GOT3 (cell line): ENCODE measurements at places on chromosomes 11 and 22.

DNA sequence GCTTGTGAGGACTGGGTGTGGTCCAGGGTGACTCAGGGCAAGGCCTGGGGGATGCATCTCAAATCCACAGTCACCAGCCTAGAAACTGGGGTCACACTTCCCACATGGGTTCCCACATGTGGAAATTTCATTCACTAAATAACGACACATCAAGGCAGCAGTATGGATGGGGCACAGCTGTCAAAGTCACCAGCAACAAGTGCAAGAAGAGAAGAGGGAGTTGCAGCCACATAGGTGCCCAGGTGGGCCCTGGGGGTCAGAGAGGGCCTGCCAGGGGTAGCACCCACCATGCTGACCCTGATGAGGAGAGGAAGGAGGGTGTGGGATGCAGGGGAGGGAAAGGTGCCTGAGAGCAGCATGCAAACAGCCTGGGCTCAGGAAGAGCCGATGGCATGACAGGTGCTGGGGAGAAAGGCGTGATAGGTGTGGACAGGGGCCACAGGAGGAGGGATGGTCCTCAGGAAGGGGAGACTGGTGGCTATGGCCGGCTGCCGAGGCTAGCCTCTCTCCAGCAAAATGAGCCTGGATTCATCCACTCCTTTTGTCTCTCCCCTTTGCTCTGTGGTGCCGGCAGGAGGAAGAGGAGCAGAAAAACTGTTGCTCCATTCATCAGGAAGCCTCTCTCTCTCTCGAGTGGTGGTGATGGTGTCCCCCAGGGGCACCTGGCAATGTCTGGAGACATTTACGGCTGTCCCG lies 22.3 kb downstream of the DGCR6L start:
- DNase-seq: no peak

- DNase-seq: no peak
These were observed 569 bp downstream of the FAM76B start for GRCh38 chr11:95788921-95789505.

DNA sequence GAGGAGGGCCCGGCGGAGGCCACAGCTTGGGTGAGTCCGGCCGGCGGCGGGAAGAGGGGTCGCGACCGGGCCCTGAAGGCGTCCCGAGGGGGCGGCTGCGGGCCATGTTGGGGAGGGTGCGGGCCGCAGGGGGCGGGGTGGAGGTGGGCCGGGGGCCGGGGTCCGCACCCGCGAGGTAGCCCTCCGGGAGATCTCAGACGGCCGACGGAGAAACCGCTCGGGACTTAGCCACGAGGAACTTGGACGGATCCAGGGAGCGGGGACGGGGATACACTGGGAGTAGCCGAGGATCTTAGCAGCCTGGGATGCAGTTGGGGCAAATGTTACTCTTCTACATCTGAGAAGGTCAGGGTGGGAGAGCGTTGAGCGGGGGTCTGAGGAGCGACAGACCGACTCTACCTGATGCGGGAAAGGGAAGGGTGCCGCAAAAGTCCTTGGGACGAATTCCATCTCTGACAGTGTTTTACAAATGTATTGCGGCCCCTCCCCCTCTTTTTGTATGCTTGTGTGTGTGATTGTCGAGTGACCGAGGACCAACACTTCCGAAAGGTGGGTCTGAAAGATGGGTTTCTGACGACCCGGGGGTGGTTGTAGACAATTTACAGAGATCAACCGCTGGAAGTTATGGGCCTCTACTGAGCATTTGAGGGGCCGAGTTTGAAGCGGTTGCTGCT lies 658 bp downstream of the STIP1 start:
- DNase-seq: no peak

- no peak for DNase-seq
These were observed 72.7 kb upstream of the ARFGAP3 start for GRCh38 chr22:42929838-42930155.

- no peak for DNase-seq
These were observed 45.8 kb upstream of the FIBIN start for GRCh38 chr11:26947904-26948639.

DNA sequence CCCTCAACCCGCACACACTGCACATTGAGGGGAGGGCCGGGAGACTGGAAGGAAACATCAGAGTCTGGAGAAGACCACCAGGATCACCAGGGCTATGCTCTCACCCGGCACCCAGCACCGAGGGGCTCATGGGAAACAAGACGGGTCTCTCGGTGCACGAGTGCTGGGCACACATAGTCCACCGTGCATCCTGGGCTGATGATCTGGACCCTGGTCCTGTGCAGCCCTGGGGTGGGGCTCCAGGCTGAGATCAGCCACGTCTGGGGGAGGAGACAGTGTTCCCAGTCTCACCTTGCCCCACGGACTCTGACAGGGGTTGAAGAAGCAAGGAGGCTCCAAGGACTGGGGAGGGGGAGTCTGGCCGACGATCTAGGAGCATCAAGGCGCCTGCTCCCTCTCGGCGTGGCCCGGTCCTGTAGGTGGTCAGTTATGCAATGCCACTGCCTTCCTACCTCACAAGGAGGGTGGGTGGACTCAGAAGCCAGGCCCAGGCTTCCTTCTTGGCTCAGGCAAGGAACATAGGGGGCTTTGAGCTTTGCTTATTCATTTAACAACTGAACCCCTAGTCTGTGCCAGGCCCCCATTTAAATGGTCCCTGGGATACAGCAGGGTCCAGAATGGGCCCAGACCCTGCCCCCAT lies 11.4 kb upstream of the CD81 start:
- DNase-seq: no peak

GRCh38 chr22:37156686-37157435 lies 7.1 kb upstream of the IL2RB start:
- no peak for DNase-seq

DNA sequence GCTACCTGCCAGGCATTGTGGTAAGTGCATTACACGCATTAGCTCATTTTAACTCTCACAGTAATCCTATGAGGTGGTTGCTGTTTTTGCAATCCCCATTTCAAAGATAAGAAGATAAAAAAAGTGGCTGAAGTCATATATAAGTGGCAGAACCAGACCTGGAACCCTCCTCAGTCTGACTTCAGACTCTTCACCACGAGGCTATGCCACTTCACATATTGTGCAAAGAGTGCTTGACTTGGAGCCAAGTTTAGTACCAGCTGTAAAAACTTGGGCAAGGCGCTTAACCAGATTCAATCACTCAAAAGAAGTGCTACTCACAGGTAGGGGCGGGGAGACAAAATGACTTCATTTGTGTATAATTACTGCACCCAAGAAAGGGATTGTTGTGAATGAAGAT lies 15.3 kb downstream of the BPIFC start:
- no peak for DNase-seq

- no peak for DNase-seq
These were observed 85.9 kb downstream of the MICAL2 start for GRCh38 chr11:12196308-12196707.

DNA sequence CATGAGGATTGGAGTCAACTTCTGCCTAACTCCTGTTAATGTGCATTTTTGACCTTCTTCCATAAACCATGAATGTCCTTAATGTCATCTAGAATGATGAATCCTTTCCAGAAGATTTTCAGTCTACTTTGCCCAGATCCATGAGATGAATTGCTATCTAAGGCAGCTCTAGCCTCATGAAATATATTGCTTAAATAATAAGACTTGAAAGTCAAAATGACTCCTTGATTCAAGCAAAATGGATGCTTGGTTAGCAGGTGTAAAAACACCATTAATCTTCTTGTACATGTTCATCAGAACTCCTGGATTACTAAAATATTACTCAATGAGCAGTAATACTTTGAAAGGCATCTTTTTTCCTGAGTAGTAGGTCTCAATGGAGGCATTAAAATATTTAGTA lies 238.5 kb upstream of the ZC3H12C start:
- DNase-seq: no peak

DNA sequence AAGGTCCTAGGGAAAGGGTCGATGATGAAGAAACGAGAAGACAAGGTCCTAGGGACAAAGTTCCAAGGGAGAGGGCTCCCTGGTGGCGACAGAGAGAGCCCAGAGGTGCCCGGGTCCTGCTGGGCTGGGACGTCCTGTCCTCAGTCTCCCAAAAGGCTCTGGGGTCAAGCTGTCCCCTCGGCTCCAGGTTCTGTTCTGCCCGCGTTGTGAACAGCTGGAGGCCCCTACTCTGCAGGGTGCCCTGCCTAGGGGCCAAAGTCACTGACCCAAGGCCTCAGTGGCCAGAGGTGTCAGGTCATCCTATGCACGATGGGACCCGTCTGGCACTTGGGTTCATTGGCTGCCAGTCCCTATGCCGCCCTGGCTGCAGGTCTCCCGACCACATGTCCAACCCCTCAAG lies 49.9 kb upstream of the SLC22A12 start:
- no peak for DNase-seq

DNA sequence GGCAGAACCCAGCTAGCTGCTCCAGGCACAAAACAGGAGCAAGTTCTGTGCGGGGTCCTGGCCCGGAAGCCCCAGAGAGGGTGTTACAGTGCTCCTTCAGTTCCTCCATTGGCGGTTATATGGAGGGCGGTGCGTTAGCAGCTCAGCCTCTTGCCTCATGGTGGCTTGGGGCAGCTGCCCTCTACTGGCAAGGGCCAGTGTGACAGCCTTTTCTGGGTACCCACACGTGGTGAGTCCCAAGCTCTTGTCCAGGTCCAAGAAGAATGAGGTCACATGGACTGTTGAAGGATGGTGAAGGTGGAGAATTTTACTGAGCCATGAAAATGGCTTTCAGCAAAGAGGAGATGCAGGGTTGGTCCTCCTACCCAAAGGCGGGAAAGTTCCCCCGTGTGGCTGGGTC lies 100.5 kb downstream of the WT1 start:
- DNase-seq: no peak

DNA sequence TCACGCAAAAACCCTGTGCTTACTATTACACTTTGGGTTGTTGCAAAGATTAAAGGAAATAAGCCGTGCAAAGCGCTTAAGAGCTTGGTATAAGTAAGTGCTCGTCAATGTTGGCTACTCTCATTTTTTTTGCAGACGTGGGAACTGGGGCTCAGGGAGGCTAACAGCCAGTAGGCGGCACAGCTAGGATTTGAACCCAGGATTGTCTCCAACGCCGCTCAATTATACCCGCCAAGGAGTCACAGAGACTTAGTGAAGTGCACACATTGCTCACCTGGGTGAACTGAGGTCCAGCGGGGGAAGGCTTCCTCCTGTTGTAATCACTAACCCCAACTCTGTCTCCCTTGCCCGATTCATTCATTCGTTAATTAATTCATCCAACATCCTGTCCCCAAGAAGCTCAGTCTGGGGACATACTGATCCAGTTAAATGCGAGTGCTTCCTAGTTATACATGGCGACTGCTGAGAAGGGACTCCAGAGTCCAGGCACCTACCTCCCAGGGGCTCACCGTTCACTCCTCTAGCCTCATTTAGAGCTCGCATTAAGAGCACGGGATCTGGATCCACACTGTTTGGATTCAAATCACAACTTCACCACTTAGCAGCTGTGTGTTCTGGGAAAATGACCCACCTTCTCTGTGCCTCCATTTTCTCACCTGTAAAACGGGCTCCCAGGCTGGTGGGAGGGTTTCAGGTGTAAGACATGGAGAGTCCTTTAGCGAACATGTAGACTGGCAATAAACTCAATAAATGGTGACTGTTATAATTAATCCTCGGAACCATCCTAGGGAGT lies 838 bp upstream of the MTFP1 start:
- DNase-seq: no peak

- no peak for DNase-seq
These were observed 1.5 kb downstream of the IFITM5 start for GRCh38 chr11:297586-298405.

GRCh38 chr11:77093987-77094840 lies 8.4 kb upstream of the OMP start:
- no peak for DNase-seq

DNA sequence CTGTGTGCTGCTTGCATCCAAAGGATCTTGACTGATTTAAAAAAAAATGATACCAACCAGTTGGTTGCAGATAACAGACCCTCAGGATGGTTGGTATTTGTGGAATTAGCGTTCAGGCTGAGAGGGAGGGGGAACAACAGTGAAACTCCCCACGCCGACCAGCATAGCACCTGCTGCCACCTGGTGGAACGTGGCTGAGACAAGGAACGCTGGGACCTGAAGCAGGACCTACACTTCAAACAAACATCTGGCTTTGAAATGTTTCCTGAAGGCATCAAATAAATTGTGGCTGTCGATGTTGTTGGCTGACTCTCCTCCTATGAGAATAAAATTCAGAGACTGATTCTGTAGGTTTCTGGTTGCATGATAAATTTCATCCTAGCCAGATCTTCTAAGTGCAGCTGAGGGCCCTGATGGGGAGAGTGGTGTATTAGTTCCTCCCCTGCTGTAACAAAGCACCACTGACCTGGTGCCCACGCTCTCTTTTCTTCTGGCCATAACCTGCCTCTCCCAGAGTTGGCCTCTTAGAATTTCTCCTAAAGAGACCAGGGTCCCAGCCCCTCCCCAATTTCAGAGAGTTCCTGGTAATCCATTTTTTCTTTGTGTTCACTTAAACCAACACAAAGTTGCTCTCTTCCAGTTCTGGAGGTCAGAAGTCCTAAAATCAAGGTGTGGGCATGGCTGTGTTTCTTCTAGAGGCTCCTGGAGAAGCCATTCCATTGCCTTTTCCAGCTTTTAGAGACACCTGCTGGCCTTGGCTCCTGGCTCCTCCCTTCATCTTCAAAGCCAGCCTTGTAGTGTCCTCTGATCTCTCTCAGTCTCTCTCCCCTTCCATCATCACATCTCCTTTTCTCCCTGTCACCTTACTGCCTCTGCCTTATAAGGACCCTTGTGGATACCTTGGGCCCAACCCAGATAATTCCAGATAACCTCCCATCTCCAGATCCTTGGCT lies 17.3 kb downstream of the APOL2 start:
- no peak for DNase-seq

DNA sequence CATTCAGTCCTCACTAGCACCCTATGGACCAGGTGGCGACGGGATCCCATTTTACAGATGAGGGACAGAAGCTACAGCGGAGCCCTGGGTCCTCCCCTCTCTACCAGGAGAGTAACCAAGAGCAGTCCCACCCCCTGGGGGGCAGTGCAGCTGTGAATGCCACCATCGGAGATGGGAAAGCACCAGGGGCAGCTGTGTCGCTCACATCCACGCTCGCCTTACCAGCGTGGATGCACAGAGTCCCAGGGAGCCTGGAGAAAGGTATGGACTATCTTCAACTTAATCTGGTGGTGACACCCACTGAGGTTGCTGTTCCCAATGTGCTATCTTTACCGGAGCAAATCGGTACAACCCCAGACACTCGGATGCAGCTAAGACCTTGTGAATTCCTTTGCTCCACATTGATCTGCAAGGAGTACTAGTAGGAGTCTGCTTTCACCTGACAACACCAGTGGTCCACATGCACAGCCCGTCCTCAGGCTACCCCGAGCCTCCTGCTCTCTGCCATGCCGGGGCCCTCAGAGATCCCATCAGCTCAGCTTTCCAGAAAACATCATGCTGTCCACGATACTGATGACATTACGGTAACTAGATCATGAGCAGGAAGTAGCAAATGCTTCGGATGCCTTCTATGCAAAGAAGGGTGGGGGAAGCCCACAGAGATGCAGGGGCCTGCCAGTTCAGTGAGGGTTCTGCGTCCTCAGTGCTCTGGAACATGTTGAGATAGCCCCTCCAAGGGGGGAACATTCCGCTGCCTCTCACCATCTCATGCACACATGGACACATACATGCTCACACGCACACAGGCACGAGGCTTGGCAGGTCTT lies 126.0 kb downstream of the CTTN start:
- DNase-seq: no peak
